ENCODE measurements at places on chromosomes 13 and 19.

- DNase-seq: no peak
These were observed 34.2 kb upstream of the TMEM255B start for GRCh38 chr13:113724780-113725315.

- DNase-seq: no peak
These were observed 213.3 kb downstream of the KCNRG start for GRCh38 chr13:50228527-50228926.

DNA sequence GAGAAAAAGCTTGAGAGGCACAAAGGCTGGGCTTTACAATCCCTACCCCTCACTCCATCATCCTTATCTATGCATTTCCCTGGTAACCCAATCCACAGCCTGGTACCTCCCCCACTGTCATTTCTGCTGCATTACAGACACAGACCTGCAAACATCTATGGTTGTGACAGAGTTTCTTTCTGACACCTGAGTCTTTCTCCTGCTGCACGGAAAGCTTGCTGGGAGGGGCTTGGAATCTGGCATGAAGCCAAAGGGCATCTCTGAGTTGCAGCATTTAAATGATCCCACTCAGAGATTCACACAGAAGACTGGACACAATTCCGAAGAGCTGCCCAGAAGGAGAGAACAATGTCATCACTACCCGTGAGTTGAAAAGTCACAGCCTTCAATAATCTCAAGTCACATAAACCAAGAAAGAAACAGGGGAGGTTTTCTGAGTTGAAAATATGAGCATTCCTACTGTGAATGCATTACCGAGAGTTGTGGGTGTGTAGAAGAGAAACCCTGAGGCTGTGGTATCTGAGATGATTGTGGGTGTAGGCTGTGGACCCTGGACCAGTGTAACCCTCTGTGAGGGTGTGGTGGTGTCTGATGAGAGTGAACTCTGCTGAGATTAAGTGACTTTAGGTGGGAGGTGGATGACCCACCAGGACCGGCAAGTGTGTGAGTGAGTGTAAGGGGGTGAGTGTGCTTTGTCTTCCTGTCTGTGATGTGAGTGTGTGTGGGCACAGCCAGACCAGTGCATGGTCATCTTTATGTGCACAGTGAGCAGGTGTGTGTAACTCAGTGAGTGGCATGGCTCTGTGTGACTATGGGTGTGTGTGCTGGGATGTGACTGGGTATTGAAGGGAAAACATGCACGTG lies at the start of gene LGALS14:
TSS of gene LGALS14 (plus strand) at position 301 of the 864 bp plus-strand sequence. CDS start at position 349, 48 bp downstream.
- no peak for DNase-seq

GRCh38 chr13:111505175-111505777 lies 184.8 kb downstream of the TEX29 start:
- no peak for DNase-seq

- no peak for DNase-seq
These were observed 78.0 kb downstream of the ATP11A start for GRCh38 chr13:112767506-112768471.

- DNase-seq: peak; percentile 89
These were observed 12.5 kb downstream of the SLC27A5 start for GRCh38 chr19:58499021-58499927.

DNA sequence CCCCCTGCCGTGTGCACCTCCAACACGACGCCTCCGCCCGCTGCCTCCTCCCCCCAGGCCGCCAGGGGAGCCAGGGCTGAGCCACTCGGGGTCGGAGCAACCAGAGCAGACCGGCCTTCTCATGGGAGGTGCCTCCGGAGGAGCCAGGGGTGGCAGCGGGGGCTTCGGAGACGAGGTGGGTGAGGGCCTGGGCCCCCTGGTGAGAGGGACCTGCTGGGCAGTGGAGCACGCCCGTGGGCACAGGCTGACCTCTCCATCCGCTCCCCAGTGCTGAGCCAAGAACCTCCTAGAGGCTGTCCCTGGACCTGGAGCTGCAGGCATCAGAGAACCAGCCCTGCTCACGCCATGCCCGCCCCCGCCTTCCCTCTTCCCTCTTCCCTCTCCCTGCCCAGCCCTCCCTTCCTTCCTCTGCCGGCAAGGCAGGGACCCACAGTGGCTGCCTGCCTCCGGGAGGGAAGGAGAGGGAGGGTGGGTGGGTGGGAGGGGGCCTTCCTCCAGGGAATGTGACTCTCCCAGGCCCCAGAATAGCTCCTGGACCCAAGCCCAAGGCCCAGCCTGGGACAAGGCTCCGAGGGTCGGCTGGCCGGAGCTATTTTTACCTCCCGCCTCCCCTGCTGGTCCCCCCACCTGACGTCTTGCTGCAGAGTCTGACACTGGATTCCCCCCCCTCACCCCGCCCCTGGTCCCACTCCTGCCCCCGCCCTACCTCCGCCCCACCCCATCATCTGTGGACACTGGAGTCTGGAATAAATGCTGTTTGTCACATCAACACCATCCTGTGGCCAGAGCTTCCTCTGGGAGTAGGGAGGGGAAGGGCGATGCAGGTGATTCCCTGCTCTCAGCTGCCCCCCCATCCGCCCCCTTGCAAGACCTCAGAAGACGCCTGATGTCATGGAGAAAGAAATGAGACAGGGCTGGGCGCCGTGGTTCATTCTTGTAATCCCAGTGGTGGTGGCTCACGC lies 12.0 kb downstream of the BCAM start:
- DNase-seq: no peak

DNA sequence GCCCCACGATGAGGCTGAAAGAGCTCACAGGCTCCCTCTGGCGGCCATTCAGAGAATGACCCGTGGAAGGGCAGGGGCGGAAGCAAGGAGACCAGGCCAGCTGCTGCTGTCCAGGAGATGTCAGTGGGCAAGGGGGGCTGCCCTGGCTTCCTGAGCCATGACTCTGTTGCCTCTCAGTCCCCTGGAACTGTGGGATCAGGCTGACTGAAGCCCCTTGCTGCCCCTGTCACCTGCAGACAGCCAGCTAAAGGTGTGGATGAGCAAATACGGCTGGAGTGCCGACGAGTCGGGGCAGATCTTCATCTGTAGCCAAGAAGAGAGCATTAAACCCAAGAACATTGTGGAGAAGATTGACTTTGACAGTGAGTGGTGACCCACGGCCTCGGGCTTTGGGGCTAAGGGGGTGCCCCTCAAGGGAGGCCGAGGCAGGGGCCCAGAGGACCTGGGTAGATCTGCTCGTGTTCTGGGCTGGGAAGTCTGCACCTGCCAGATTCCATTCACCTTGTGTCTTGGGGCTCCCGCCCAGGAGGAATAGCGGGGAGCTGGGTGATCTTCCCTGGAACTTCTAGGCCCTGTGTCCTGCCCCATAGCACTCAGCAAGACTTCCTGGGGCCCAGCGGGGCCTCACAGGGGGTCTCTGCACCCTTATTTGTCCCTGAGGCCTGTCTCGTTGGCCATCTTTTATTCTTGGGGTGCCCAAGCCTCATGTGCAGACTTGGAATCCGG lies 12.5 kb upstream of the ACTN4 start:
- DNase-seq: no peak

GRCh38 chr13:31940076-31940475 lies 91.5 kb upstream of the FRY start:
- no peak for DNase-seq

DNA sequence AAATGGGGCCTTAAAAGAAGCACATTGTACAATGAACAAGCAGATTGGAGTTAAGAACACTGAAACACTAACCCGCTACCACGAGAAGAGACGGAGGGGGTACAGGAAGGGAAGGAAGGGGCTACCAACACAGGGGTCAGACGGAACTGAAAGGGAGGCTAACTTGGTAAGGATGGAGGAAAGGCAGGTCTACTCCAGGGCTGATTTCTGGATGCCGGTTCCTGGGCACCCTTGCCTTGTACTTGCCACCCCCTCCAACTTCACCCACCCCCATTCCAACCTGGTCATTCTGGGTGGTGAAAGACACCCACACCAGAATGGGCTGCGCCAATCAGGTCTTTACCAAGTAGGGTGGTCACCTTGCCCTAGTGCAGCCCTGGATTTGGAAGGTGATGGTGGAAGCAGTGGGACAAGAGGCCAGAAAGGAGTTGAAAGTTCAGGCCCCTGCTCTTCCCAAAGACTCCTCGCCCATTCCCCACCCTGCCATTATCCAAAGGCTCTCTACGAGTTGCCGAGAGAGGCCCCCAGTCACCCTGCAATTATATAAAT lies 10.3 kb downstream of the ZNF574 start:
- no peak for DNase-seq

DNA sequence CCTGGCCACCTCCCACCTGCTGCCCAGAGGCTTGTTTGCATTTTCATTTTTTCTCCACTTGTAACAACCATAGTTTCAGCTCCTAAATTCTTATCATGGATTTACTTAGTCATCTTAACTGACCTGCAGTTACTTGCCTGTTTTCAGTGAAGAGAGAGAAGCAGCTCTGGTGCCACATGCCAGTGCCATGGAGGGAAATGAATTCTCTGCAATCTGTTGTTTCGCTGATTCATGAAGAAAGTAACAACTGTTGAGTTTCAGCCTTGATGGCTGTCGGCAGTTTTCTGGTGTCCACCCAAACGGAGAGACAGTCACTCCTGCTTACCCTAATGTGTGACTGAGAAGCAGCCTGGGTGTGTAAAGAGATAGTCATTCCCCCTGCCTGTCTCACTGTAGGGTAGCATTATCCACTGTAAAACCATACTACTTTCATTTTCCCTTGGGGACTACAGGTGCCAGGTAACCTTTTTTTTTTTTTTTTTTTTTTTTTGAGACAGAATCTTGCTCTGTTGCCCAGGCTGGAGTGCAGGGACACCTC lies 116.1 kb downstream of the DNAJC3 start:
- DNase-seq: peak; percentile 5

GRCh38 chr19:6423499-6424194 lies 964 bp downstream of the KHSRP start:
- peak; percentile 3 for DNase-seq

GRCh38 chr19:38307597-38307996 lies 3.5 kb downstream of the C19orf33 start:
- no peak for DNase-seq

- no peak for DNase-seq
These were observed 190.6 kb upstream of the NBEA start for GRCh38 chr13:34751492-34751891.

DNA sequence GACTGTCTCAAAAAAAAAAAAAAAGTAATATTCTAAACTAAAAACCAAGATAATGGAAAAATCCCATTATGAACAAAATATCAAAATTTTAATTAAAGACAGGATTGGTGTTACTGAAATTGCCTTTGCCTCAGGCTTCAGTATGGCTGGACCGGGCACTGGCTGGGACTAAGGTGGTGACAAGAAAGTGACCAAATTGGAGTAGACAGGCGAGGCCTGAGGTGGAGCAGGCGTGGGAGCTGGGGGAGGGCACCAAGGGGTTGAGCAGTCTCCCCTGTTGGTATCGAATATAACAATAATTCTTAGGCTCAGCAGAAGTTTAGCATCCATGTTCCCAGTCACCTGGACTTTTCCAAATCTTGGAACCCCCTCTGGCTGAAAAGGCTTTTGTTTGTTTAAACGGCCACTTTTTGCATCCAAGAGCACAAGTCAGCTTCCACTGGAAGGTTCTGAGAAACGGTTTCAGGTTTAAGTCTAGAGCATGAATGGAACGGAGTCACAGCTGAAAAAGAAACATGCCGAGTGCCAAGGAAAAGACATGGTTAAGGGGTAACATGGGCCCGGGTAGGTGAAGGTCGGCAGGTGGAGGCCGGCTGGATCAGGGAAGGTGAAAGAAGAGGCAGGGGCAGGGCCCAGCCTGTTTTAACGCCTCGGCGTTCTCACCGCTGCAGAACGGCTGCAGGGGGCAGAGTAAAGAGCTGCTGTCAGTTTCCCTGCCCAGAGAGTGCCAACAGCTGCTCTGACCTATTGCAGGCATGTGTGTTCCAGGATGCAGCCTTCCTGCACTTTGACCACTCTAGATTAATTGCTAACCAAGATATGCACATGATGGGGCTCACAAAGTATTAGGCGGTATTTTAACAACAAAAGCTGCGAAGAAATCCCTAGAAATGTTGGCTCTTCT lies 104.4 kb downstream of the TM9SF2 start:
- no peak for DNase-seq

- DNase-seq: no peak
These were observed 2.1 kb upstream of the ADPRHL1 start for GRCh38 chr13:113455384-113455783.

- no peak for DNase-seq
These were observed 17.8 kb upstream of the IGLON5 start for GRCh38 chr19:51293571-51294210.

DNA sequence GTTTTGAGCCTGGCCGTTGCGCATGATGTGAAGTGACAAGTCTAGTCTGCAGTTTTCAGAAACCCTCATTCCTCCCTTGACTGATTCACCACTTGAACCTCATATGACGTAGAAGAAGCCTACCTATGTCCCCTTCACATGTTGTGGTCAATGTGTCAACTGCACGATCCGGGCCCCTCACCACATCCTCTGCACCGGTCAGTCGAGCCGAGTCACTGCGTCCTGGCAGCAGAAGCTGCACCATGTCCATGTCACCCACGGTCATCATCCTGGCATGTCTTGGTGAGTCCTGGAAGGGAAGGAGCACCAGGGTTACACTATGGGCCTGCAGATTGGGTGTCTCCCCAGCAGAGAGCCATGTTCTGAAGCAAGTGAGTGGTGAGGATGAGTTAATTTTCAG lies at the start of gene KIR2DL4:
TSS of gene KIR2DL4 (plus strand) at position 201 of the 400 bp plus-strand sequence. CDS start at position 243, 42 bp downstream.
- DNase-seq: no peak

DNA sequence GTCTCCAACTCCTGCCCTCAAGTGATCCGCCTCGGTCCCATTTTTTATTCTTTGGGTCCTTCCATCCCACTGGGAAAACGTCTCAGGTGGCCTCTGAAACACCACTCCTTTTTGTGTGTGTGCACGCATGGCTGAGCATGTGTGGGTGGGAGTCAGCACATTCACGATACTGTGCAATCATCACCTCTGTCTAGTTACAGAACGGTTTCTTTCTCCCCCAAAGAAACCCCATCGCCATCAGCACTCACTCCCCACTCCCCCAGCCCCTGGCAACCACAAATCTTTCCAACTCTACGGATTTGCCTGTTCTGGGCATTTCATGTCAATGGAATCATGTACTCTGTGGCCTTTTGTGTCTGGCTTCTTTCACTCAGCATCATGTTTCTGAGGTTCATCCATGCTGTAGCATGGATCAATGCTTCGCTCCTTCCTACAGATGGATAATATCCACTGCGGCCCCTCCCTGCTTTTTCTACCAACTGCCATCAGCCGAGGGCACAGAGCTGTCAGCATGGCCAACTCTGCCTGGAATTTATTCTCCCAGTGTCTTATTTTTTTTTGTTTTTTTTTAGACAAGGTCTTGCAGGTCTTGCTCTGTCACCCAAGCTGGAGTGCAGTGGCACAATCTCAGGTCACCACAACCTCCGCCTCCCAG lies 9.7 kb downstream of the F2RL3 start:
- no peak for DNase-seq

Data from epithelial cell of prostate (primary cell).